Central memory CD4-positive, alpha-beta T cell (primary cell): ENCODE measurements at places on chromosomes 16 and 17.
A peak's percentile ranks its signal among the peaks of the same experiment; 100 is the strongest.

DNA sequence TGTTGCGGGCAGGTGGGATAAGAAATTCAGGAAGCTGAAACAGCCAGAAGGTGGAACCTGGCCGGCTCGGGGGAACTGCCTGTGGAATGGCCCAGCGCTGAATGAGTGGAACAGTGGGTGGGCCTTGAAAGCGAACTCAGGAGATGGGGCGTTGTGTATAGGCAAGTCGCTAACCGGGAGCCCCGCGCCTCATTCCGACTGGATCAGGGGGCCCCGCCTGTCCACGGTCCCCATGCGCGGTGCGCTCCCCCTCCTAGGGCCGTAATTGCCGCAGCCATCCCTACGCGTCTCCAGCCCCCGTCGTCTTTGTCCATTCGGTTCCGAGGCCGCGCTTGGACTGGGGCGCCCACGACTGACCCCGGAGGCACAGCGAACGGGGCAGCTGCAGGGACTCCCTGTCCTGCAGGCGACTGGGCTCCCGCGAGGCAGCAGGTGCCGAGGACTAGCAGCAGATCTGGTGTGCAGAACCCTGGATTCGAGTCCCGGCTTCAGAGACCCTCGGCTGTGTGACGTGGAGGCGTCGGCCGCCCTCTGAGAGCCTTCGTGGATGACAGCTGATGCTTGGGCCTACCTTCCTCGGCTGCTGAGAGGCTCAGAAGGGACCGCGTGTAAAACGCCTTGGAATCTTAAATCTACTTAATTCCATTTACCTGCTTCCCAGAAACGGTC, 10.9 kb upstream of the CA4 start:
- DNase-seq, result no peak

DNA sequence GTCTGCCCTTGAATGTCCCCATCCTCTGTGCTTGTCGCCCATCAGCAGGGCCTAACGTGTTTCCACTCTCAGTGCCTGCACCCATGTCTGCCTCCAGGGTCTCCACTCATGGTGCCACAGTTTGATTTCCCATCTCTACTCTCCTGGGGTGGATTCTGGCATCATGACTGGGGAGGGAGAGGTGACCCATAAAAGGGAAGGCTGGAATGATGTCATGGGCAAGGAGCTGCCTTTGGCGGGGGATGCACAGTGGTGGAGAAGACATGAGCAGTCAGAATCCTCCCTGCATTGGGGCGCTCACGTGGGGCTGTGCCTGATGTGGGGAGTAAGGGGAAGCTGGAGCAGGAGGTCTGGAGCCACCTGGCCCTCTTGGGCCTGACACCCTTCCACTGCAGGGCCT, 100.9 kb downstream of the USP22 start:
- DNase-seq, result no peak

DNA sequence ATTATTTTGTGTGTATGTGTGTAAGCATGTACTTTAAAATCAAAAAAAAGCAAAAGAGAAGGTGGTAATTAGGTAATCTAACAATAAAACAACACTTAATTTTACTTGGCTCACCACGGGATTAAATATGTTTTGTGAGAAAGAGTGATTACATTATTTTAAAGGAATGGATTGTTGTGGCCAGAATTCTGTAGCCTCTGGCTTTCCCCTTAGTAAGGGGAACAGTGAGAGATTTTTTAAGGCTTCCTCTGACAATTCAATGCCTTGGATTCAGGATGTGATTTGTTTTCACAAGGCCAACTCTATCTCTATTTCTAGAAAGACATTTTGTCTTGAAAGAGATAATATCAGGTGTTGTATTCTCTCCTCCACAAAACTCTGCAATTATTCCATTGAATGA, 560.3 kb upstream of the CDH8 start:
- DNase-seq, result no peak

DNA sequence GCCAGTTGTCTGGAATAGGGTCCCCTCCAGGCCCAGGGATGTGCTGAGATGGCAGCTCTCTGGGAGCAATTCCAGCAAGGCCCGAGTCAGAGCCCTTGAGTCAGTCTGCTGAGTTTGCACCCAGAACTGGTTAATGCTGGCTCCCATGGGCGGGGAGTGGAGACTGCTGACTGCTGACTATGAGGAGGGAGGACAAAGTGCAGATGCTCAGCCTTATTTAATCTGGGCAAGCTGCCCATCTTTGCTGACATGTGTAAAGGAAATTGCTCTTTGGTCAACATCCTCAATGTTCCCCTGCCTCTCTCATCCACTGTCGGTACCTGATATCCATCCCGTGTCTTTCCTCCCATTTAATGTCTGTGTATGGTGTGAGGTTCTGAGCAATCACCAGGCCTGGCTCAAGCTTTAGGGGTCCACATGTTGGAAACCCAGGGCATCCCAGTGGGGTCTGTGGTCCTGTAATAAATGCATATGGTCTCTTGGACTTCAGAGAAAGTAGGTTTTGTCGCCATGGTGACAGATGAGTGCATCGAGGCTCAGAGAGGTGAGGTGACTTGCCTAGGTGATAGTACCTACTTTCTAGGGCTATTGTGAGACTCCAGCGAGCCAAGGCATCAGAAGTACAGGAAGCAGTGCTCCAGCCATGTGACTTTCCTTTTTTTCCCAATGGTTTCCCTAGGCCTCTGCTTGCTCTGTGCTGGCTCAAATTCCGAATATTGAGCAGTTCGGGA, 20.0 kb upstream of the RNF135 start:
- no peak for DNase-seq

- DNase-seq, result no peak
Measured at GRCh38 chr17:49819651-49820050, 28.2 kb downstream of the TAC4 start.

DNA sequence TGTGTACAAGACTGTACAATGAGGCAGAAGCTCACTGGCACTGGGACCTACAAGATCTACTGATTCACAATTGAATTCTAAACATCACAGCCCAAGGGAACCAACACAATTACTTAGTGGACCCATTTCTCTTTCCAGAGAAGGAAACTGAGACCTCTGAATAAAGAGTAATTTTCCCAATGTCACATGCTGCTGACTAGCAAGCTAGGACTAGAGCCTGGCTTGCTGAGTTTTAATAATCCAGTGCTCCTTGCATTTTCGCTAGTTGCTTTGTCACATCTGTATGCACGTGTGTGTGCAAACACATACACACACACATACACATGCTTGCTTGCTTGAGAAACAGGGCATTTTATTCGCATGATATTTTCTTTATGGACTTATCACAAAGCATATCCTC, 3.9 kb upstream of the LPO start:
- DNase-seq, result no peak

DNA sequence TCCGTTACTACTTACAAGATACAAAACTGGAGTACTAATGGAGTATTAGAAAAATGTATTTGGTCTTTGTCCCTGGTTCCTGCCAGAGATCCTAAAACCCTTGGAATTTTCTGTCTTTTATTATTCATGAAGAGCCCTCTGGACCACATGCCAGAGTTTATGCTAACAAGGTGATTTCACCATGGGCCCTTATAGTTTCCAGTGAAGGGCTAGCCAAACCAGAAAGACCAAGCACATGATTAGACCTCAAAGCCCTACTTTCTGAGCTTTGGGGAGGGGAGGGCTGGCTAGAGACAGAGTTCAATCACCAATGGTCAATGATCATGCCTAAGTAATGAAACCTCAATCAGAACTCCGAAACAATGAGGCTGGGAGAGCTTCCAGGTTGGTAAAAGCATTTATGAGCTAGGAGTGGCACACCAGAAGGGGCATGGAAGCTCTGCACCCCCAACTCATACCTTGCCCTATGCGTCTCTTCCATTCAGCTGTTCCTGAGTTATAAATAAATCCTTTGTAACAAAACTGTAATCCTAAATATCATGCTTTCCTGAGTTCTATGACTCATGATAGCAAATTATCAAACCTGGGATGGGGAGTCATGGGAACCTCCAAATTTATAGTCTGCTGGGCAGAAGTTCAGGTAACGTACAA, 10.4 kb downstream of the DCUN1D3 start:
- DNase-seq, result no peak

- DNase-seq, result peak; percentile 66
Measured at GRCh38 chr17:49388290-49388640, 26.2 kb upstream of the ZNF652 start.

- DNase-seq, result no peak
Measured at GRCh38 chr17:50681263-50682200, 26.2 kb downstream of the ANKRD40 start.

- peak; percentile 32 for DNase-seq
Measured at GRCh38 chr16:2250652-2251295, 613 bp downstream of the ECI1 start.

GRCh38 chr17:35001549-35001948, 21.2 kb downstream of the LIG3 start:
- no peak for DNase-seq

GRCh38 chr16:49634235-49635008, 221.5 kb downstream of the ZNF423 start:
- DNase-seq, result no peak

- DNase-seq, result no peak
Measured at GRCh38 chr16:68664297-68664696, 19.2 kb downstream of the CDH3 start.

DNA sequence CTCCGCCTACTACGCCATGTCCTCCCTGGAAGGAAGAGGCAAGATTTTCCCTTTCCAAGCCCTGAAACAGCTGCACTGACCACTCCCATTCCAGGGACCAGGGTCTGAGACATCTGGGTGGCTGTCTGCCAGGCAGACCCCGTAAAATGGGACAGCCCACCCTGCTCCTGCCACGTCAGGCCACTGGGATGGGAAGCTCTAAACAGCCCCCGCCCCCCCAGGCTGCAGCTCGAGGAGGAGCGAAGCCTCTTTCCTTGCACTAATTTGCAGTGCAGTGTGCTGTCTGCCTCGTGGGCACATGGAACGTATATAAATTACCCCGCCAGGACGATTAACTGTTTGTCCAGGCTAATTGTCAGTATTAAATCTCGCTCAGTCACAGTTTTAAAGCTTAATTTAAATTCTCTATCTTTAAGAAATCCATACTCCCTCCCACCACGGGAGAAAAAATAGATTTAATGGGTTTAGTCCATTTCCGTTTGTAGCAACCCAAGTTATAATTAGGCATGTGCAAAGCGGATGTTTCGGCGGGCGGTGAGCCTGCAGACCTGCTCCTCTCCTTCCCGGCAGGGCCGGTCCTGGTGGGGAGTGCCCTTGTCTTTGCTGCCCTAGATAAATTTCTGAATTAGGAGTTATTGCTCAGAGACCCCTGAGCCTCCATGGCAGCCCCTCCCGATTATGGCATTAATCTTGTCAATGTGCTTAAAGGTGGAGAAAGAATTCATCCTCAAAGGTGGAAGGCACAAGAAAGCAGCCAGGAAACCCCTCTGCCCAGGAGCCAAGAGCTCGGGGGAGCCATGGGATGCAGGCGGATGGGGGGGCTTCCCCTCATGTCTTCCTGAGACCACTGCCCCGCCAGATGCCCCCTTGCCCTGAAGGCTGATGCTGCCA, 268.0 kb upstream of the TNRC6C start:
- peak; percentile 12 for DNase-seq

GRCh38 chr17:17416400-17417360, 60.1 kb upstream of the MED9 start:
- DNase-seq, result no peak

GRCh38 chr16:26491101-26491670, 575.5 kb upstream of the C16orf82 start:
- DNase-seq, result no peak

GRCh38 chr17:72338847-72339790, 218.3 kb downstream of the SOX9 start:
- DNase-seq, result no peak

GRCh38 chr17:36136439-36136838, 32.8 kb downstream of the CCL4 start:
- DNase-seq, result no peak

DNA sequence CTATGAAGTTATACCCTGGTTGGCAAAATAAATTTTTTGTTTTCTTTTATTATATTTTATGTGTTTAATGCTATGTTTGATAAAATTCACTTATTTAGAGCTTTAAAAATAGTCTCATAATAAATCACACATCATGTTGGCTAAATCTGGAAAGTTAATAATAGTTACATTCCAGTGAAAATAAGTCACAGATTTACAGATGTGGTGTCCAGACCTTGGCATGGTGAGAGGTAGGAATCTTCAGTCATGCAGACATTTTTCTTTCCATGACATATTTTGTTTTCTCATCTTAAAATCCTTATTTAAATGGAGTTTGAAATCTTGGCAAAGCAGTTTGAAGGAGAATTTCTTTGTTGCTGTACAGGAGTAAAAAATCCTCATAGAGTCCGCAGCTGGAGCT, 48.1 kb upstream of the GOSR1 start:
- no peak for DNase-seq

GRCh38 chr17:16273929-16274339, 56.9 kb downstream of the PIGL start:
- no peak for DNase-seq

- no peak for DNase-seq
Measured at GRCh38 chr16:87304951-87305350, 12.2 kb downstream of the C16orf95 start.

GRCh38 chr17:48546924-48547807, 2.3 kb upstream of the HOXB2 start:
- DNase-seq, result peak; percentile 12

- DNase-seq, result no peak
Measured at GRCh38 chr16:3691761-3692160, 25.6 kb downstream of the TRAP1 start.

DNA sequence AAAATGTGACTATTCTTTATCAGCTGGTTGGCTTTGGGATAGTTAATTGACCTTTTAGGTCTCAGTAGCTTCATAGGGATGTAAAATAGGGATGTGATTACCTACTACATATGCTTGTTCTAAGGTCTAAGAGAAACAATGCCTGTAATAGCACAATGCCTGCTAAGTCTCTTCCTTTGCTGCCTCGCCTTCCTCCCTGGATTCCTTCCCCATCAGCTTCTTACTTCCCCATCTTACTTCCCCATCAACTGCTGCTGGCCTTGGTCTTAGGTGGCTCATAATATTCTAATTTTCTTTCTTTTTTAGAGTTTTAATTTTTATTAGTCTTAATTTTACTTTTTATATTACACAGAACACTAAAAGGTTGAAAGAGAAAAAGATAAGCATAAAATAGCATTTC, 59.2 kb upstream of the GOT2 start:
- DNase-seq, result no peak

DNA sequence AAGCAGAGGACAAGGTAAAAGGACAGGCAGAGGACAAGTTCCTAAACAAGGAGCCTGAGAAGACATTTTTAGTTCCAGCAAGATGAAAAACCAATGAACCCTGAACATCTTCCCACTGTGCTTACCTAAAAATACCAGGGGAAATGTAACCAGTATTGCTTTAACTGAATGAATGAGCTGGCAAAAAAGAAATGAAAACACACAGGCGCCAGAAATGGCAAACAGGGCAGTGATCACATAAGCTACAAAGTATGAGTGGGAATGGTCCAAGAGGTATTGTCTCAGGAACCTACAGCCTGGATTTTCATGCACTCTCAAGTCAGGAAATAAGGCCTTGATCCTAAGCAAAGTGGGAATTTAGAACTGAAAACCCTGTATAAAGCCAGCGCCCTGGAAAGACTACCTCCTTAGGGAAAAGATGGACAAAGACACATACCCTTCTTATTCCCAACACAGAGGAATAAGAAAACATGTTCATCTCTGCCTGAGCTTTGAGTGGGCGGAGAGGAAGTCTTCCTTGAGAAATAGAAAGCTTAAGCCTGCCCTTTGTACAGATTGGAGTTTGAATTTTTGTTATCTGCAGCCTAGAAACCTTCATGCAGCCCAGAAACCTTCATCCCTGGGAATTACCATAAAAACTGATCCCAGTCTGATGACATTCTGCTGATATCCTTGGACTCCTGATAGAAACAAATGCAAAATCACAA, 2.1 kb downstream of the CMTM2 start:
- no peak for DNase-seq

GRCh38 chr17:47201166-47201565, 8.0 kb upstream of the MYL4 start:
- no peak for DNase-seq

GRCh38 chr17:21005803-21006202, 37.0 kb downstream of the USP22 start:
- no peak for DNase-seq
